Esophagus muscularis mucosa (tissue), 4 donors: ENCODE measurements at places on chromosomes 3 and 15. TPM values are rescaled to one million over a fixed set of nuclear protein-coding genes. Genes with fewer than 3 reads are reported as not detected.

GRCh38 chr3:39315420-39315819 is 14.1 kb upstream of the CCR8 start:
- DNase-seq = no peak

- DNase-seq = no peak
These were observed 748.1 kb downstream of the NR2F2 start for GRCh38 chr15:97078591-97078990.

GRCh38 chr3:42247576-42248027 is 18.4 kb downstream of the CCK start:
- no peak for DNase-seq

DNA sequence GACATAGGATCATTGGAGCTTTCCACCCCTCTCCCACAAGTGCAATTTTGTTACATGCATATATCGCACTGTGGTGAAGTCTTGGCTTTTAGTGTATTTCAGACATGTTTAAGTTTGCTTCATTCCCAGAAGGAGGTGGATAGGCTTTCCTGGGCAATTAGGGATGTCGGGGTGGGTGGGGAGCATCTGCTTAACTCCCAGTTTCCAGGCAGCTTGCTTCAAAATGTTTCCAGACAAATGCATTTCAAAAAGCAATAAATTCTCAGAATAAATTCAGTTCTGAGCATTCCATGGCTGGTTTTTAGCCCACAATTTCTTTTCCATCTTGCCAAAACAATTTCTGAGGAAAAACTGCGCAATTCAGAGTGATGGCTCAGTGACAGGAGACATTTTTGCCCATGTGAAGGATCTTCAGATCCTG is 227.7 kb upstream of the ZPLD1 start:
- peak; percentile 21 for DNase-seq

- DNase-seq = no peak
These were observed 98.1 kb downstream of the XXYLT1 start for GRCh38 chr3:195172896-195173295.

The CEP19 gene
- 3.8 TPM for total RNA-seq

The KBTBD12 gene
- total RNA-seq = 3.8 TPM

The FES gene
- 39.4 TPM for total RNA-seq

The BCL2A1 gene
- total RNA-seq = not detected

The HDC gene
- total RNA-seq = 3.6 TPM
